Neural crest cell (in vitro differentiated cells): ENCODE measurements at places on chromosomes 6 and 20. TPM values are rescaled to one million over a fixed set of nuclear protein-coding genes. Genes with fewer than 3 reads are reported as not detected.

GRCh38 chr20:50580842-50581544 lies 70.8 kb downstream of the PTPN1 start:
- no peak for DNase-seq

Gene COL12A1
- 50.2 and 51.1 TPM in 2 replicates for total RNA-seq

Gene OR11A1
- not detected in 2 replicates for total RNA-seq

- no peak for DNase-seq
These were observed 114.7 kb downstream of the RWDD2A start for GRCh38 chr6:83307849-83308248.

DNA sequence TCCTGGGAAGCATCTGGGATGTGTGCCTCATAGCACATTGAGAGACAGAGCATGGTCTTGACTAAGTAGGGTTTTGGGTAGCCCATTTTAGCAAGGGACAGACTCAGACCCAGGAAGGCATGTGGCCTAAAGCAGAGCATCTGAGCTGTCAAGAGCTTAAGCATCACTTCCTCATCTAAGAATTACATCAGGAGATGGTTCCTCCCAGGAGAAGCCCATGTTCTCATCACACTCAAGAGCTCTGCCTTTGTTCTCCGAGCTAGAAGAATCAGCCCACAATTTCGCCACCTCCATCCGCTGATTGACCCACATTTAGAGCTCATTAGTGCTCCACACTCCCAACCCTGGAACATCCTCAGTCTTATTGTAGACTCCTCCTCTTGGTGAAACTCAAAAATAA lies 68.3 kb downstream of the NPEPL1 start:
- no peak for DNase-seq

DNA sequence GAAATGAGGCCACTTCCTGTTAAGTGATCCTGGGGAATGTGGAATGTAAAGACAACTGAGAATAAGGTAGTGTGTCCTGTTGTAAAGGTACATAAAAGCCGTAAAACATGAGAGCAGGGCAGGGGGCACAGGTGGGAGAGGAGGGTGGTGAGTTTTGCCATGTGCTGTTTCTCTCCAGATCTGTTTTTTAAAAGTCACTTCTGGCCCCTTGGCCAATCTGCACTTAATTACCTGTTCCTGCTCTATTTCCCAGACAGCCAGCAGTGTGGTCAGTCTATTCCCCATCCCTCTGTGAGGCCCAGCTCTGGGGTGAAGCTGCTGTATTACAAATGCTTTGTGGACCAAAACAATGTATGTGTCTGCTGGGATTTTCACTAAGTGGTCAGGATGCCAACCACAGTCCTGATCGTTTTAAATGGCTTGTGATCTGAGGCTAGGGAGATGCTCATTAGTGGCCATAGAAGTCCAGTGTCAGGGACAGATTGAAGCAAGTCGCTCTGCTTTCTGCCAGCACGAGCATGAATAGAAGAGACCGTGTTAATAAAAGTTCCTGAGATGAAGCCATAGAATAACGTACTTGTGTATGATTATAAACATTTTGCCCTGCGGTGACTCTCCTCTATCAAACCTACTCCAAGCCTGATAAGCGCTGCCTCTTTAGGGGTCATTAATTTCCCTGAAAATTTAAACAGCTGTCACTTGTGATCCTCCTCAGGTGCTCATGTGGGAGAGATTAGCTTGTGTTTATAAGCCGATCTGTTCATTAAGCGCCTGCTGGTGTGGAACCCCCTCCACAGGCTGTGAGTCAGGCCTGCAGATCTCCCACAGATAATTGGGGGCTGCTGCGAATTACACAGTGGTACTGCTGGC lies 111.8 kb upstream of the CENPW start:
- DNase-seq, result no peak

DNA sequence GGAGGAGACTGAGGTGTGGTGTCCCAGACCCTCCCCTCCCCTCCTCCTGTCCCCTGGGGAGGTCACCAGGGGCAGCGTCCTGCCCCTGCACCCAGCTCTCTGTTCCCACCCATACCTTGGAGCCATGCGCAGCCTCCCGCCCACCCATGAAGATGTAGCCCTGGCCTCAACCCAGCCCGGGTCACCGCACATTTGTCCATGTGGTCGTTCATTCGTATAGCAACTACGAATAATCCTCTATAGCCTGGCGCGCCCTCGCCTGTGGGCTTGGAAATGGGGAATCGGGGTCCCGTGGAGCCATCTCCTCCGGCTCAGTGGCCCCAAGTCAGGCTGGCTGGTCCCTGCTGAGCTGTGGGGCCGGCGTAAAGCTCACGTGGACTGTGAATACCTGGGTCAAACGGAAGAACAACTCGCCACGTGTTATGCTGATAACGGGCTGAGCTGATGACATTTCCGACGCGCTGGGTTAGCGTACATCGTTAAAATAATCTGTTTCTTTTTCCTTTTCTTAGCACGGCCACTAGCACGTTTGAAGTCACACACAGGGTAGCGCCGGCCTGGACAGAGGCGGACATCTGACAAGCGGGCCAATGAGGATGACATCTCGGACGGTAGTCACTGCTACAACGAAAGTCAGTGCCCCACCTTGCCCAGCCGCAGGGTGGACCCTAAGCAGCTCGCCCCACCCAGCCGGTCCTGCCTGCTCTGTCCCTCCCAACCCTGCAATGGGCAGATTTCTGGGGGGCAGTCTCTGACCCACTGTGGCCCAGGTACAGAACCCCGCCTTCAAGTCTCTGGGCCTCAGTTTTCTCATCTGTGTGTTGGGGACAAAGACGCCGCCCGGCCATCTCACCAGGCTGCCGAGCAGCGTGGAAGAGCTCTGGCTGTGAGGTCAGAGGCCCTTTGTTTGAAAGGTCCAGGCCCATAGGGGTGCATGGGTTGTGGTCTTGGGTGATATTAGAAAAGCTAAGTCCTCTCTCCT lies 19.8 kb upstream of the RBBP8NL start:
- DNase-seq, result no peak

DNA sequence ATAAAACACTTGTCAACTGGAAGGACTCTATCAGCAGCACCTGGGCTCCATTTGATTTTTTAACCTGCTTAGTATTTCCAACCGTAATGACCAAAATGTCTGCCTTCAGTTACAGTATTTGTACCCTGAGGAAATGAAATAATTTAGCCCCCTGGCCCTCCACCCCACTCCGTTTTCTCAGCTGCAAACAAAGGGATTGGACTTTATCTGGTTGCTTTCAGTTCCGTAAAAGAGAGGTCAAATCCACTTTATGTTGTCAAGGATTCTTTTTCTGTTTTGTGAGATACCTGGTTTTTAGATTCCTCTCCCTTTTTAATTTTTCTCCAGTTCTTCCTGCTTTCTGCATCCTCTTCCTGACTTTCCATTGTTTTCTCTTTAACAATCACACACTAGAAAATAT lies 64.4 kb upstream of the BMP2 start:
- DNase-seq, result no peak

GRCh38 chr6:153032255-153032882 lies 29.9 kb upstream of the MTRF1L start:
- DNase-seq, result no peak

DNA sequence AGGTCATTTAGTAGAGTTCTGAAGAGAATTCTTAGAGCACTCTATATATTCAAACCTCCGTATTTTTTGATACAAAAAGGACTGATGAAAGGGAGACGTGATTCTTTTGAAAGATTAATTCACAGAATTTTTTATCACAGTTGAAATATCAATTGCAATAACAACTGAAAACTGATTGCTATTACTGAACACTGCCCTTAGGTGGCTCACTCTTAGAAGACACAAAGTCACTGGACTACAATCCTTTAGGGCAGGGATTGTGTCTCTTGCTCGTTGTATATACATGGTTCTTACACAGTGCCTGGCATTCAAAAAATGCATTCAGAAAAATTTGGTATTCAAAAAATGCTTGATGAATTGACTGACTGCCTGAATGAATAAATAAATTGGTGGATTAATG lies 17.1 kb upstream of the CALHM6 start:
- DNase-seq, result no peak

Gene BTNL2
- total RNA-seq, result not detected in 2 replicates

GRCh38 chr6:110538416-110539160 lies 62.2 kb upstream of the SLC22A16 start:
- no peak for DNase-seq

- DNase-seq, result no peak
These were observed 214.4 kb downstream of the ZNF217 start for GRCh38 chr20:53379014-53379832.

GRCh38 chr6:91299544-91300491 lies 712.9 kb upstream of the MAP3K7 start:
- no peak for DNase-seq

Gene IP6K3
- 0.72 and 0.89 TPM in 2 replicates for total RNA-seq

Gene SLC32A1
- total RNA-seq, result 0.09 and 0.16 TPM in 2 replicates

Gene GNMT
- 1.5 and 1.8 TPM in 2 replicates for total RNA-seq

GRCh38 chr6:9315966-9316650 lies 880.8 kb upstream of the SLC35B3 start:
- no peak for DNase-seq
